ENCODE measurements at places on chromosomes 4 and X.
A peak's percentile ranks its signal among the peaks of the same experiment; 100 is the strongest.

GRCh38 chrX:643241-643595, 12.6 kb downstream of the SHOX start:
- DNase-seq, result no peak

GRCh38 chr4:73230865-73231517, 27.6 kb downstream of the ANKRD17 start:
- DNase-seq, result no peak

DNA sequence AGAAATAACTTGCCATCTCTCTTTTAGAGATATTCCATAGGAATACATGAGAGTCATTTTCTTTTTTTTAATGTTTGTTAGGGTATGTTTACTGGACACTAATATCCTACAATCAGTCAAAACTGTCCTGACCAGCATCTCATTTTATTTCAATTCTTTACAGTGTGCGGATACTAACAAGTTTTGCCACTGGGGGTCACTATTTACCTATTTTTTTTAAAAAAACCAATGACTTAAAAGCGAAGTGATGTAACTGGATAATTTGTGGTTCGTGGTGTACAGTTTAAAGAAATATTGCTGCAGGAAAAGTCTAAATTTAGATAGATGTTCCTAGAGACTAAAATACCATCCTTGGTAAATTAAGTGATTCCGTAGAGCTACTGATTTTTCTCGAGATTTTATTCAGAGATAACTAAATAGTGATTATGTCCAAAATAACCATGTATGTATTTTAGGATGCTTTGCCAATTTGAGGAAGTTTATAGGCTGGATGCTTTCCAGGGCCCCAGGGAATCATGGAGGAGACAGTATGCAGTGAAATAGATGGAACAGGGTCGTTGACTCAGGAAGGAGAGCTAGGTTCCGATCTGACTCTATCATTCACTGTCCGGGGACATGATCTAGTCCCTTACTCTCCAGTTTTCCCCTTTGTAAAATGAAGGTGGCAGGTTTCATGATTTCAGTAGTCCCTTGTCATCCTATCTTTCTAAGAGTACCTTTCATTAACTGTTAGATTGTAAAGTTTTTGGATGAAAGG, 34.0 kb upstream of the GNPDA2 start:
- DNase-seq, result peak; percentile 14

DNA sequence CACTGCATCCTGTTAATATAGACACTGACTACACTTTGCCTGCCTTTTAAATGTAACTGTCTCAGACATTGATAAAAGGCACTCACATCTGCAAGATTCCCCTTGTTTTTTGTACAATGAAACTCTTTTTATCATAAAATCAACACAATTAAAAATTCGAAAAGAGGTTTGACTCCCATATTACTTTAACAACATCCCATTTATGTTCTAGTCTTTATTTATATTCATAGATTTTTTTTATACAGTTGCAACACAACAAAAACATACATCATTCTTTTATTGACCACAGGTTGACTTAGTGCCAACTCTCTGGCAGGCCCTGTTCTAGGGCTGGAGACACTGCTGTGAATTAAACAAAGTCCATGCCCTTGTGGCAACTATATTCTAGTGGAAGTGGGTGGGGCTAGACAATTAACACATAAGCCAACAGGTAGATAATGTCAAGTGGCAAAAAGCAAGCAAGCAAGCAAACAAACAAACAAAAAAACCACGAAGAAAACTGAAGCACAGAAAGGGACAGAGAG, 36.8 kb downstream of the ANK2 start:
- no peak for DNase-seq

- DNase-seq, result no peak
These were observed at the start of gene GPR101 for GRCh38 chrX:137033774-137034507. Gene GPR101, minus strand, starts transcription at chrX:137033995. Its CDS starts 2,321 bp downstream, at chrX:137031674.
